ENCODE measurements at places on chromosomes 12 and 14.

- DNase-seq, result no peak
Observed at GRCh38 chr14:102140750-102141145, 1.1 kb downstream of the WDR20 start.

- no peak for DNase-seq
Observed at GRCh38 chr14:65226824-65227604, 124.7 kb upstream of the MAX start.

DNA sequence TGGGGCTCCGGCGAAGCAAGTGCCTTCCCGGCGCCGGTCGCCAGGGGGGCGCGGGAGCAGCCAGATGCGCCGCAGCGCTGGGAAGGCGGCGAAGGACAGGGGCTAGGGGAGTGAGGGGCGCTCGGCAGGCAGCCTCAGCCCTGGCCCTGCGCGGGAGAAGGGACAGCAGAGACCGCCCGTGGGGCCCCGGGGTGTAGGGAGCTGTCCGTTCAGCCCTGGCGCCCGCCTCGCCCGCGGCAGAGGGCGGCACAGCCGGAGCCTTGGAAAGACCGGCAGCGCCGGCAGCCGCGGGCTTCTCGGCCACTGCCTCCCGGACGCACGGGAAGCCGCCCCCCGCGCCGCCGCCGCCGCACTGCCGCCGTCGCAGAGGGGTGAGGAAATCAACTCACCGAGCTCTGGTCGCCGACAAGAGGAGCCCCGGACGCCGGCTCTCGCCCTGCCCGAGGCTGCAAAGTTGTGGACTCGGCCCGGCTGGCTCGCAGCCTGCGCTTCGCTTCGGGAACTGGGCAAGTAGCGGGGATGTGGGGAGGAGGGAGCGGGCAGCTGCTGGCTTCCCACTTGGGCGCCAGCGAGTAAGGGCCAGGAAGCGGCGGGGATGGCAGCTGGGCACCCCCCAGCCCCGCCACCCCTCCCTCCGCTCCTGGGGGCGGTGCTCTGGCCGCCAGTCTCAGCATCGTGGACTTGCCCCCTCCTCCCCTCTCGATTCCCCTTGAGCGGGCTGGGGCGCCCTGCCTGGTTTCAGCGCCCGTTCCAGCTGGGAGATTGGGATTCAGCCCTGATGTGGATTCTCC lies at the start of gene ZDHHC22:
ZDHHC22 (minus strand) TSS at position 578 of the 791 bp plus-strand sequence. CDS start 2,053 bp downstream, outside the sequence.
- no peak for DNase-seq

DNA sequence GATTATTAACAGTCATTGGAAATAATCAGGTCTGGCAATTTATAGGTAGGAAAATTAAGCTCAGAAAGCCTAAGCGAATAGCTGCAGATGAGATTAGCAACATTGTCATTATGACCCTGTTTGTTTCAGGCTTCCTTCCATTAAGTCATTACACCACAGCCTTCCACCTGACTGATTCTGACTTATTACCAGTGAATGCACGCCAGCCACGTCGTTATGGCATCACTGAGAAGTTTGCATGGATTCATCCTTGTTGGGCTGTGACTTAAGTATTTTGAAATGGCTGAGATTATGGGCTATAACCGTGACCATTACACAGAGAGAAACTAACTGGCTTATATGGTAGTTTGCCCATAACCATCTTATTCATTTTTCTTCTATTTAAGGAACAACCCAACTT lies 18.6 kb downstream of the RASSF8 start:
- DNase-seq, result no peak

DNA sequence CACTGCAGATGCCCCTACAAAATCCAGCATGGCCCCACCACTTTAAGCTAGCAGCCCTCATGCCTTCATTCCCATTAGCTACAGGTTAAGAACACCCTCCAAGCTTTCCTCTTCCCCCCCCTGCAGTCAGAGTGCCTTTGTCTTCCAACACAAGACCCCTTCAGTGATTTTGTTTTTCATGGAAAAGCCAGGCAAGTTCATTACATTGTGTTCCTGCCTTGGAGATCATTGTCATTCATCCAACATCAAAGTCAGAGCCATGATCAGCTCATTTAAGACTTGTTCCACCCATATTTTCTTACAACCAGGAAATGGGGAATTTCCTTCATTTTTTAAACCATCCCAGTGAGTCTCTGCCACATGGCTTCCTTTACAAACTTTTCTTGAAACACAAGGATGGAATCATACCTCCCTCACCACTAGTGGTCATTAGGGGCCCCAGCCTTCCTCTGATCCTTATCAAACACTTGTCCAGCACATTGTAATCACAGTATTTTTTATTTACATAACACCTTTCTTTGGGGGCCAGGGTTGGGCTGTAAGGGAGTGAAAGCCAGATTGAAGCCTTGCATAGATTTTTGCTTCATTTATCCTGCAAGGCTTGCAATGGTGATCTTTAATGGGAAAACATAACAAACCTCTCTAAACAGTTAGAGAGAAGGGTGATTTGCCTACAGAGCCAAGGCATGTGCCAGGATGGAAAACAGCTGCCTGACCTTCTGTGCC lies 765.3 kb downstream of the MED13L start:
- no peak for DNase-seq

- DNase-seq, result no peak
Observed at GRCh38 chr12:44581642-44582242, 294.4 kb downstream of the NELL2 start.

GRCh38 chr12:4273273-4273651 lies 300 bp upstream of the CCND2 start:
- no peak for DNase-seq

GRCh38 chr14:46381674-46382073 lies 269.9 kb downstream of the RPL10L start:
- no peak for DNase-seq

DNA sequence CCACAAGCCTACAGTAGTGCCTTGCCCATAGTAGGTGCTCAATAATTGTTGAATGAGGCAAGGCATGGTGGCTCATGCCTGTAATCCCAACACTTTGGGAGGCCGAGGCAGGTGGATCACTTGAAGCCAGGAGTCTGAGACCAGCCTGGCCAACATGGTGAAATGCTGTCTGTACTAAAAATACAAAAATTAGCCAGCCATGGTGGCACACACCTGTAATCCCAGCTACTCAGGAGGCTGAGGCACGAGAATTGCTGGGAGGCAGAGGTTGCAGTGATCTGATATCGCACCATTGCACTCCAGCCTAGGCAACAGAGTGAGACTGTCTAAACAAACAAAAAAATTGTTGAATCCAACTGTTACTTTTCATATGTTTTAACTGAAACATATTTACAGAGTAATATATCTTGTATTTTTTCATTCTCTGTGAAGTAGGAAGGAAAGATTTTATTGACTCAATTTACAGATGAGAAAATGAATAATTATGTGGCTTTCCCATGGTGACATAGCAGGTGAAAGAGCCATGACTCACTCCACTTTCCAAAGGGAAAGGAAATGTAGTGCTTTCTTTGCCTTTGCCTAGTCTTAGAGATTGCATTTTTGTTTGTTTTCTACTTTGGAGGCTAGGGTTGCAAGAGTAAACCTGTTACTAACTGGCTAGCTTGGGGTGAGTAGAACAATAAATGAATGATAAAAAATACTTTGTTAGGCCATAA lies 95.4 kb upstream of the SLC38A4 start:
- DNase-seq, result no peak

DNA sequence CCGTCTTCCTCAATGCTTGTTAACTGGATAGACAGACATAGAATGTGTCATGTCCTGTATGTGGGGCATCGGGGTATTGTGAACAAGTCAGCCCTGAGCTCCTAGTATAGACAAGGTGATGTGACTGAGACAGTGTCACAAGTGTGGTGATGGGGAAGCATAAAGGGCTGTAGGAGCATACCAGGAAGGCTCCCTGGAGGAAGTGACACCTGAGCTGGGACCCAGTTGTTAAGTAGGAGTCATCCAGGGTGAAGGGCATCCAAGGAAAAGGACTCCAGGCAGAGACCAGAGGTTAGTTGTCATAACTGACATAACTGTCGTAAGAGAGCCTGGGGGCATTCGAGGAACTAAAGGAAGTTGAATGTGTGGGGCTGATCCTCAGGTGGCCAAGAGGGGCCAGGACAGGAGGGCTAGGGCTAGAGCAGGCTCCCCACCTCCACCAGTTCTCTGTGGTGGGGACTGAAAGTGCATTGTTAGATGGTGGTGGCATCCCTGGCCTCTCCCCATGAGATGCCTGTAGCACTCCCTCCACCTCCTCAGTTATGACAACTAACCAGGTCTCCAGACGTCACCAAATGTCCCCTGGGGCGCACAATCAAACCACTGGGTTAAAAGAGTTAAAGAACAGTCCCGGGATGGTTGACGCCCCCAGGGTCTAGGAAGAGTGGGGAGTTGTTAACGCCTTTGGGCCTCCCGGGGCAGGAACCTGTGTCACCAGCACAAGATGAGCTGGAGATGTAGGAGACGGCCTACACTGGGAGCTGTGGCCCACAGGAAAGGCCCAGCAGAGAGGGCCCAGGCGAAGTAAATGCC lies 2.4 kb downstream of the FICD start:
- DNase-seq, result no peak

DNA sequence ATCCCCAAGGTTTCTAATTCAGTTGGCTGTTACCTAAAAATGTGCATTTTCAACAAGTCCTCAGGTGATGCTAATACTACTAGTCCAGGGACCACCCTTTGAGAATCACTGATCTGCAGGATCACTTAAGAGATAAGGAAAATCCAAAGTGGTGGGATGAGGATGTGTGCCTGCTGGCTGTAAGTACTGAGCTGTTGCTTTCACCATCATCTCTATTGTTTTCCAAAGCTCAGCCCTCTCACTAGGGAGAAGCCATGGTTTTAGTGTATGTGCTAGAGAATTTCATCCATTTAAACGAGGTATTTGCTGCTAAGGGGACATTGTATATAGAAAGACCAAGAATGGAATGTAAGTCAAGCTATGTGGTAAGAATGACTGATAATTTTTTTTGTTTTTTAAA lies 202.3 kb downstream of the KIF21A start:
- no peak for DNase-seq

GRCh38 chr12:122688291-122688690 lies 14.9 kb downstream of the HCAR2 start:
- no peak for DNase-seq

GRCh38 chr12:110343114-110343513 lies 60.4 kb downstream of the ANAPC7 start:
- no peak for DNase-seq

GRCh38 chr14:72472845-72473244 lies 421.1 kb downstream of the DPF3 start:
- DNase-seq, result no peak

- DNase-seq, result no peak
Observed at GRCh38 chr12:121592320-121592719, 11.5 kb upstream of the KDM2B start.

- no peak for DNase-seq
Observed at GRCh38 chr14:102408724-102409123, 46.0 kb downstream of the TECPR2 start.

DNA sequence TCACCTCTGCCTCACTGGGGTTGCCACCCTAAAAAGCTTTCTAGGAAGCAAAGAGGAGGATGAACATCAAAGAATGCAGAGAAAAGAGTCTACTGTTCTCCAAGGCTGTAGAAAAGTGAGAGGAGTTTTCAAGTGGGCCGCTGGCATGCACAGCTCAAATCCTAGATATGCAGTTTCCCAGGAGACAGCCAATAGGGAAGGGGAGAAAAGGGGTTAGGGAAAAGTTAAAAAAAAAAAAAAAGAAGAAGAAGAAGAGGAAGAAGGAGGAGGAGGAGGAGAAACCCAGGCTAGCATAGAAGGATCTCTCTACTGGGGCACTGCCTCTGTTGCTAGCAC lies 682 bp downstream of the BATF start:
- DNase-seq, result no peak

DNA sequence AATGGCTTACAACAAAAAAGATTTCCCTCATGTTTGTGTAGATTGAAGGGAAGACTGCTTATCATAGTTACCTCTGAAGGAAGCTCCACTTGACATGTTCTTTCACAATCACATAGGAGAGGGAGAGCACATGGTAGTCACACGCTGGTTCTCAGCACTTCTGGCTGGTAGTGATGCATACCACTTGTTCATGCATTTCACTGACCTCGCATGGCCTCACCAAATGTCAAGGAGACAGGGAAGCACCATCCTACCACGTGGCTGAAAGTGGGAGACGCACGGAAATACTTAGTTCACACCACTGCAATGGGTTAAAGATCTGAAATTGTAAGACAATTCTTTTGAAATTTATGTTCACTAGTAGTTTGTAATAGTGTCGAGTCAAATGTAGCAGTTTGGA lies 74.0 kb downstream of the PDE3A start:
- no peak for DNase-seq

- peak; percentile 8 for DNase-seq
Observed at GRCh38 chr12:42372154-42372791, 46.3 kb downstream of the PPHLN1 start.

DNA sequence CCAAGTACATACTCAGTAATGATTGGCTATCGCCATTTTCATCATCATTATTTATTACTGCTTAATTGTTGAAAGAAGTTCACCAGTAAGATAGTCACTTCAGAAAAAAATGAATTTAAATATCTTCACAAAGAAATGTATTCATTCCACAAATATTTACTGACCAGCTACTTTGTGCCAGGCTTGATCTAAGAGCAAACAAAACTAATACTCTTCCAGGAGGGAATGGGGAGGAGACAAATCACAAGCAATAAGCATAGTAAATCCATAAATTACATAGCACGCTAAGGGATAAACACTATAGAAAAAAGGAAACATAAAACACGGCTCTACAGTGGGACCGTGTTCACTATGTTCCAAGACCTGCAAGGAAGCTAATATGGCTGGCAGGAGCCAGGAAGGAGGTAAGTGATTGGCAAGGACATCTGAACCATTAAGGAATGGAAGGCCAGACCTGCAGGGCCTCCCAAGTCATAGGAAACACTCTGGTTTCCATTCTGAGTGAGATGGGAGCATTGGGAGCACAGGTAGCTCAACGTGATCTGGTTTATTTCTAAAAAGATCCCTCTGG lies 27.5 kb downstream of the ITPR2 start:
- no peak for DNase-seq

DNA sequence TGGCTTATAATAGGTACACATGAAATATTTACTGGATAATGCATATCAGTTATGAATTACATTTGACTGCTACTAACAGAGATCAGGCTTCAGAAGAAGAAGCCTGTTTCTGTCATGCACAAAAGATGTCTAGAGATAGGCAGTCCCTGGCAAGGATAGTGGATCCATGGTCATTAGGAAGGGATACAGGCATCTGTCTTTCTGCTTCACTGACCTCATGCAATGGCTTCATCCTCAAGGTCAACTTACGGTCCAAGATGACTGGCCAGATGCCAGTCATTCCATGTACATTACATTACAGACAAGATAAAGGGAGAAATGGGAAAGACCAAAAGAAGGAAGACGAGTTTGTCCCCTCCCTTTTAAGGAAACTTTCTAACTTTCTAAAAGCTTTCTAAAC lies 94.0 kb downstream of the NUAK1 start:
- no peak for DNase-seq

DNA sequence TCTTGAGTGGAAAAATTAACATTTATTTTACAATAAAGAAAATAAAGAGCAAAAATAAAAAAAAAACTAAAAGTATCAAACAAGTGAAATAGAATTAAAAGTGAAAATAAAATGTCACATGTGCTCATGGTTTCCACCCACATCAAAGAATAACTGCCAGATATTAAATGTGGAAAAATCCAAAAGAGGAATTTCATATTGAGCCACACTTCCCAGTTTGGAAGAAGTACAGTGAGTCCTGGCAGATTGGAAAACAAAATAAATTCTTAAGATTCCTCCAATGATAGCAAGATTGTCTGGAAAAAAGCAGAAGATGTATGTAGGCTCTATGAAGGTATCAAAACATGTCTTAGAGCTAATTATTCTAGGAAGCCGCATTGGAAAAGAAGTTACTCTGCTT lies 1019.5 kb downstream of the SLC6A15 start:
- DNase-seq, result no peak
